Midbrain (tissue), 1 donor: ENCODE measurements at places on chromosomes 4 and X.

DNA sequence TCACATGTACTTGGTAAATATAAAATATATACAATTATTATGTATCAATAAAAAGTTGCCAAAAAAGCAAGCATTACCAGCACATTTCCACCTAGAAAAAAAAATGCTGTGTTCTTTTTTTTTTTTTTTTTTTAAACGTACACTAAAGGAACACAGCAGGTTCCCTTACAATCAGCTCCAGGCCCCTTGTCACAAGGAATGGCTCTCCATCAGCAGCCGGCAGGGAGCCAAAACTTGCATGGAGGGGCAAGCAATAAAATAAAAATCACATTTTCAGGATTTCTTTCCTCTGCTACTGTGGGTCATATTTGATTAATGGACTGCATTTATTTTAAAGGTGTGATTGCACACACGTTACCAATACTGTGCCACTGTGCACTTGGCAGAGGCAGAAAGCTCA, 460.3 kb downstream of the GPAT3 start:
- DNase-seq = no peak

DNA sequence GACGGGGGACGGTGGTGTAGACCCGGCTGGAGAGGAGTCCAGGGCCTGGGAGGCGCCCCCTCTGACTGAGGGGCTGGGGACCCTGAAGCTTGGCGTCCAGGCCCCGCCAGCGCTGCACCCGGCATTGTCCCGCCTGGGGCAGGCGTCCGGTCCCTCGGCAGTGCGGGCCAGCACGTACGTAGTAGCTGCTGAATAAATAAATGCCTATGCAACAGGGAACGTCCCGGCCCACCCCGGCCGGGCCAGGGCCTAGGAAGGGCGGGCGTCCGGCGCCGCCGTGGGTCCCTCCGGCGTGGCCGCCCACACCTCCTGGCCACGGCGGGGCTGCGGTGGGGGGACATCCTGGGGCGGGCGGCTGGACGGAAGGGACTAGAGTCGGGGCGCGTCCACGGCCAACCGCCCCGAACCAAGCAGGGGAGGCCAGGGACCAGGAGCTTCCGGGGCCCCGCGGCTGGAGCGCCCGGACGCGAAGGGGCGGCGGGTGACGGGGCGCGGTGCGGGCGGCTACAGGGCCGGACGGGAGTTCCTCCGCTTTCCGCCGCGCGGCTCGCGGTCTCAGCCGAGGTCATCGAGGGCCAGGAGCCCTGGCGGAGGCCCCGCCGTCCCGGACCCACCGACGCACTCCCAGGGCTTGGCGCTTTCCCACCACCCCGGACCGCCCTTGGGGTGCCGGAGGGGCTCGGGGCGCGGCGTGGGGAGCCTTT, 886 bp upstream of the WWC2 start:
- DNase-seq = no peak

GRCh38 chrX:14232688-14233087, 203.0 kb upstream of the GEMIN8 start:
- no peak for DNase-seq

GRCh38 chrX:1341545-1342184, 5.1 kb downstream of the IL3RA start:
- no peak for DNase-seq

- DNase-seq = no peak
Measured at GRCh38 chrX:106726485-106727437, at the start of gene RNF128. Gene RNF128 (plus strand): TSS chrX:106726701. CDS start chrX:106726914, 213 bp downstream.

- DNase-seq = no peak
Measured at GRCh38 chrX:47611489-47611888, 8.2 kb downstream of the SYN1 start.

- DNase-seq = no peak
Measured at GRCh38 chr4:3111461-3111860, 37.0 kb downstream of the HTT start.

GRCh38 chrX:74890676-74891430, 34.4 kb downstream of the NEXMIF start:
- DNase-seq = no peak

GRCh38 chr4:33283818-33284217, 2563.6 kb downstream of the PCDH7 start:
- DNase-seq = no peak

- DNase-seq = no peak
Measured at GRCh38 chrX:68844581-68844980, 15.8 kb downstream of the EFNB1 start.

DNA sequence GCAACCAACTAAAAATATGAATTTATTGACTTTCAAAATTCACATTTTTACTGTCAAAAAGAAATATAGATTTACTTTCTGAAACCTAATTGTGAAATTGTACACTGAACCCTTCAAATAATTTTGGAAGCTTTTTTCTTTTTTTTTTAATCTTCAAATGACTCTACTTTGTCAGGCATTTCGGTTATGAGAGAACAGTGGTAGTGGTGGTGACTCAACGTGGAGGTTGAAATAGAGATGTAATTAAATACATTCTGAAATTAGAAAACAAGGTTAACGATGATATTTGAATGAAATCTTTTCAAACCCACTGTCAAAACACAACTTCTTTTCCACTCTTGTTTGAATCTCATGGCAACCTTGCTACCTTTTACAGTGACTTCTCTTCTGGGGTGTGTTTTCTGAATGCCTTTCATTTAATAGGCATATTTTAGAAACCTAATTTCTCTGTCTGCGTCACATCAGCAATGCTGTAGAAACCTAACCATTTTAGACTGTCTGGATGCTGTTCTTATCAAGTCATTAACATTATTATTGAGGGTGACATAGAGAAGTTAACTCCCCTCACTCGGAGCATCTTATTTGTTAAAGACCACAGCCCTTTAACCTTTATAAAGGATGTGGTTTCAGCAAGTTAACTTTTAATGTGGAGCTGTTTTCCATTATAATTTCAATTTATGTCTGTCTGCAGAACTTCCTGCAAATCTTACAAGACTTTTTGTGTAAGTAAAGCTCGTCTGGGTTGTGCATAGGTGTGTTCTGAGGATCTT, 136.8 kb downstream of the PCDH7 start:
- DNase-seq = no peak

DNA sequence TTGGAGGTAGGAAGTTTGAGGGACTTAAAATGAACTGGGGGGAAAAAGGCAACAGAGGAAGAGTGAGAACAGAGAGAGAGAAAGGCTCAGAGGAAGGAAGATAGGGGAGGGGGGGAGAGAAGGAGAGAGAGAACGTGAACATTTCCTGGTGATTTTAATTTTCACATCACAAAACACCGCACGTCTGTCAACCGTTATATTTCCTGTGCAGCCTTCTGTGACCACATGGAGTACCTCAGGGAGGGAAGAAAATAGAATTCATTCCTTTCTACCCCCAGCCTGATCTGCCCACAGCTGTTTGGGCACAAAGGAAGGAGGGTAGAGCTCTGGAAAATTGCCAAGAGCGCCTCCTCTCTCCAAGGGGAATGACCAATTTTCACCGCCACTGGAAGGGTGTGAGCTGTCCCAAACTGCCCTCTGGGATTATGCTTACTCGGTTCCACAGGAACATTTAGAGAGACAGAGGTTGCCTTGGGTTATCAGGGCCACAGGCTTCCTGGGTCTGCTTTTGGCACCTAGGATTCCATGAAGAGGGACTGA, 135.7 kb upstream of the MAMLD1 start:
- no peak for DNase-seq

DNA sequence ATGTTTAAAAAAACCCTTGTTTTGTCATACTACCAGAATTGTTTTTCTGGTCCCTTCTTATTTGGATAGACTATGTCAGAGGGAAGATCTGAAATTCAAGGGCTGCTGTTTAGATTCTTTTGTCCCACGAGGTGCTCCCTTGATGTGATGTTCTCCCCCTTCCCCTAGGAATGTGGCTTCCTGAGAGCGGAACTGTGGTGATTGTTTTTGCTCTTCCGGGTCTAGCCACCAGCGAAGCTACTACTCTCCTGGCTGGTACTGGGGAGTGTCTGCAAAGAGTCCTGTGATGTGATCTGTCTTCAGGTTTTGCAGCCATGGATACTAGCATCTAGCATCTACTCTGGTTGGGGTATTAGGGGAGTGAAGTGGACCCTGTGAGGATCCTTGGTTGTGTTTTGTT, 271.1 kb downstream of the DCAF12L2 start:
- no peak for DNase-seq

GRCh38 chr4:128307123-128307571, 19.5 kb upstream of the PGRMC2 start:
- no peak for DNase-seq

DNA sequence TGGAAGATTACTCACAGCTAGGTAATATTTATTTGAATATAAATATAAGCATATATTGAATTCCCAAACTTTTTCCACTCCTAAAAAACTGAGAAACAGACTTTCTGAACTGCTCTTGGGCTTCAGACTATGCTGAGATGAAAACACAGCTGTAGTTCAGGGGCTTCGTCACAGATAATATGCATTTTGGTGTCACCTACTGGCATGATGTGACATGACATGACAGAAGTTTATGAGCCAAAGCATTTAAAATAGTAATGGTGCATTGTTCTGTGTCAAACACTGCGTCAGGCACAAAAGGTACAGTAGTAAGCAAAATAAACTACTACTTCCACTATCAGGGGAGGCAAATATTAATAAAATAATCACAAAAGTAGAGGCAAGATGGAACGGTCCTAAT, 171.3 kb downstream of the BTC start:
- DNase-seq = no peak

- no peak for DNase-seq
Measured at GRCh38 chrX:38662640-38663039, 101.3 kb downstream of the TSPAN7 start.

GRCh38 chrX:13190051-13190450, 129.8 kb downstream of the ATXN3L start:
- DNase-seq = no peak

GRCh38 chrX:53547668-53548067, 113.5 kb upstream of the HSD17B10 start:
- no peak for DNase-seq

- DNase-seq = no peak
Measured at GRCh38 chr4:67468830-67469229, 76.5 kb downstream of the CENPC start.

DNA sequence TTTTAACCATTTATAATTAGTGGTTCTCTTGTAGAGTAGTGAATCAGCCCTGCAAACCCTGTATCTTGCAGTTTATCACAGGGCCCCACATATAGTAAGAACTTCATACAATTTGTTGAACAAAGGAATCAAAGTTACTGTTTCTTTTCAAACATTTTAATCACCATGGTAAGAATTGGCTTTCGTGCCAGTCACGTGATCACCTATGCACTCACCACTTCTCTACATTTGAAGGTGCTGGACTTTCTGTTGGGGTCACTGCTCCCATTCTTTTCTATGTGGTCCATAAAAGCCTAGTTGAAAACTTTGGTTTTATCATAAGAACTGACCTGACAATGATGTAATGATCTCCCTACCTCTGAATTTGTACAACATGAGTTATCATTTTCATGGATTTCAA, 426.4 kb upstream of the CPEB2 start:
- no peak for DNase-seq

GRCh38 chr4:81030981-81031791, 678 bp downstream of the BMP3 start:
- DNase-seq = no peak

DNA sequence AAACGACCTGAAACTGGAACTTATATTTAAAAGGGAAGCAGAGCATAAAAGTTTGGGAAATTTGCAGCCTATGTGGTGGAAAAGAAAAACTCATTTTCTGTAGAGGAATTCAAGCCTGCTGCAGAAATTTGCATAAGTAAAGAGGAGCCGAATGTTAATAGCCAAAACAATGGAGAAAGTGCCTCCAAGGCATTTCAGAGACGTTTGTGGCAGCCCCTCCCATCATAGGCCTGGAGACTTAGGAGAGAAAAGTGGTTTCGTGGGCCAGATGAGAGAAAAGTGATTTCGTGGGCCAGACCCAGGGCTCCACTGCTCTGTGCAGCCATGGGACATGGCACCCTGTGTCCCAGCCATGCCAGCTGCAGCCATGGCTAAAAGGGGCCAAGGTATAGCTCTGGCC, 361.9 kb downstream of the PCDH19 start:
- DNase-seq = no peak

GRCh38 chr4:170988446-170988845, 824.8 kb upstream of the GALNTL6 start:
- no peak for DNase-seq

DNA sequence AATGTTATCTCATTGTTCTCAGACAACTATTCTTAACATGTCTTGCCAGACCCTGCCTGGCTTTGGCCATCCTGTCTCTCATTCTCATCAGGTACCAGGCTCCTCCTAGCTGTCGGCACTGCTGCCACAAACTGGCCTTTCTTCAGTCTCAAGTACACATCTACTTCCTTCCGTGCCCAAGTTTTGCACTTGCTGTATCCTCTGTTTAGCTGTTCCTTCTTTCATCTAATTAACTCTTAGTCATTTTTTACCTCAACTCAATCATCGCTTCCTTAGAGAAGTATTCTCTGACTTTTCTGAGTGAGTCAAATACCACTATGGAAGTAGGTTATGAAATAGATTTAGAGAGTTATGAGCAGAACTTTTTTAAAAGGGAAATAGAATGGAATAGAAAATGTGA, 19.7 kb downstream of the CXCL3 start:
- no peak for DNase-seq

GRCh38 chr4:2935762-2936743, 27.2 kb downstream of the NOP14 start:
- DNase-seq = no peak

GRCh38 chr4:96317891-96318290, 478.0 kb downstream of the PDHA2 start:
- no peak for DNase-seq

DNA sequence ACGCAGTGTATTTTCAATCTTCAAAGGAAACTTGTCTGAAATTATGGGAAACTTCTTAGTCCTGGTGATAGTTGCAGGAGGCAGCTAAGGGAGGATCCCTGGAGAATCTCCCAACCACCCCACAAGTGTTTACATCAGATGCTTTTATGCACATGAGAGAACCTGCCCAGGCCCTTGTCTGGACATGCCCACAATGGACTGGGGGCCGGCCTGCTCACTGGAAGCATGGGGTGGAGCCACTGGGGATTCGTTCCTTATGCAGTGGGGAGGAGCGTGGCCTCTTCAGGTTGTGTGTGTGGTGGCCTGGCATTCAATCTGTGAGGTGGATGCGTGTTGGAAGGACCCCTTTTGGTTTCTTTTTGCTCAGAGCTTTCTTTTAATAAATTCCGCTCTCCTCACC, 398.7 kb upstream of the PPP1R2C start:
- no peak for DNase-seq
